ENCODE measurements at places on chromosomes 13 and 19.

- DNase-seq, result peak; percentile 90
Observed at GRCh38 chr19:46435009-46435408, 6.3 kb upstream of the PNMA8C start.

DNA sequence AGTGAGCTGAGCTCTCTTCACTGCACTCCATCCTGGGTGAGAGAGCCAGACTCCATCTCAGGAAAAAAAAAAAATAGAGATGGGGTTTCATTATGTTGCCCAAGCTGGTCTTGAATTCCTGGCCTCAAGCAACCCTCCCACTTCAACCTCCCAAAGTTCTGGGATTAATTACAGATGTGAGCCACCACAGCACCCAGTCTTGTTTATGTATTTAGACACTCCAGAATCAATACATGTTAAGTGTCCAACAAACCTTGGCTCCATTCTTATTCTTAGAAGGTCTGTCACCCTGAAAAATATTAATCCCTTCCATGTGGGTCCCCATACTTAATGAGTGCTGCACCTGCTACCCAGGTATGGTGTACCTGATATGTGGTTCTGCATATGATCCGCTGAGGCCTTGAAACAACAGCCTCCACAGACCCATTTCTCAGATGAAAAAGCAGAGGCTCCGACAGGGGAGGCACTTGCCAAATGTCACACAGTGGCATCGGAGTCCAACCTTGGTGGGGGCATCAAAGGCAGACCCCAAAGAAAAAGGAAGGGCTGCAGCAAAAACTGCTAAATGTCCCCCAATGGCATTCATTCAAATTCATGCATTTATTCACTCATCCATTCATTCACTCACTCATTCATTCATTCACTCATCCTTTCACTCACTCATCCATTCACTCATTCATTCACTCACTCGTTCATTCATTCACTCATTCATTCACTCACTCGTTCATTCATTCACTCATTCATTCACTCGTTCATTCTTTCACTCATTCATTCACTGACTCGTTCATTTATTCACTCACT is 16.7 kb downstream of the TICAM1 start:
- DNase-seq, result no peak

- no peak for DNase-seq
Observed at GRCh38 chr13:106967391-106967790, 399.5 kb upstream of the ARGLU1 start.

- DNase-seq, result no peak
Observed at GRCh38 chr13:27182844-27183497, 11.4 kb upstream of the USP12 start.

DNA sequence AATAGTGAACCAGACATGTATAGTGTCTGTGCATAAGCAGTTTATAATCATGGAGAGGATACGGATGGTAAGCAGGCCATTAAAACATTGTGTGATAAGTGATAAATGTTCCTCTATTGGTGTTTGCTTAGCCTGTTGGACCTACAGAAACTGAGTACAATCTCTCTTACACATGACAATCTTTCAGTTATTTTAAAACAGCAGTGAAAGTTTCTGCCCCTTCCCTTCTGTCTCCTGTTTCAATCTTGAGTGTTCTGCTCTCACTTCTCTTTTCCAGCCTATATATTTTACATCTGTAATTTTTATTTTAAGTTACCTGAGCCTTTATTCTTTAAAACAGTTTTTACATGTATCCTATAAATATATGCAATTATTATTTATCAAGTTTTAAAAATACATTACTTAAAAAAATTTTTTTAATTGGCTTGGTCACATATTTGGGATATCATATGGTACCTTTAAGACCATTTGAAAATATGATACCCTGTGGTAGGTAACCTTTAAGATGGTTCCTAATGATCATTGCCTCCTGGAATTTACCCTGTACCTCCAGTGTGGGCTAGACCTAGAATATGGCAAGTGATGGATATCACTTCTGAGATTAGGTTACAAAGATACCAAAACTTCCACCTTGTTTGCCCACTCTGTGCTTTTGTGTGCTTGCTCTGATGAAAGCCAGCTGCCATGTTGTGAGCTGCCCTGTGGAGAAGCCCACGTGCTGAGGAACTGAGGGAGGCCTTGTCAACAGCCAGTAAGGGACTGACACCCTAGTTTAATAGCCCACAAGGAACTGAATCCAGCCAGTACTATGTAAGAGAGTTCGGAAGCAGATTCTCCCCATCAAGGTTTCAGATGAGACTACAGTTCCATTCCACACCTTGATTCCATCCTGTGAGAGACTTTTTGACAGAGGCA is 99.3 kb downstream of the DHRS12 start:
- no peak for DNase-seq

- no peak for DNase-seq
Observed at GRCh38 chr19:49324801-49325576, at the start of gene SLC6A16. Gene SLC6A16 (minus strand): TSS chr19:49325191. CDS start chr19:49311347, 13,844 bp downstream.

- DNase-seq, result no peak
Observed at GRCh38 chr13:100231176-100231575, 142.3 kb downstream of the PCCA start.

DNA sequence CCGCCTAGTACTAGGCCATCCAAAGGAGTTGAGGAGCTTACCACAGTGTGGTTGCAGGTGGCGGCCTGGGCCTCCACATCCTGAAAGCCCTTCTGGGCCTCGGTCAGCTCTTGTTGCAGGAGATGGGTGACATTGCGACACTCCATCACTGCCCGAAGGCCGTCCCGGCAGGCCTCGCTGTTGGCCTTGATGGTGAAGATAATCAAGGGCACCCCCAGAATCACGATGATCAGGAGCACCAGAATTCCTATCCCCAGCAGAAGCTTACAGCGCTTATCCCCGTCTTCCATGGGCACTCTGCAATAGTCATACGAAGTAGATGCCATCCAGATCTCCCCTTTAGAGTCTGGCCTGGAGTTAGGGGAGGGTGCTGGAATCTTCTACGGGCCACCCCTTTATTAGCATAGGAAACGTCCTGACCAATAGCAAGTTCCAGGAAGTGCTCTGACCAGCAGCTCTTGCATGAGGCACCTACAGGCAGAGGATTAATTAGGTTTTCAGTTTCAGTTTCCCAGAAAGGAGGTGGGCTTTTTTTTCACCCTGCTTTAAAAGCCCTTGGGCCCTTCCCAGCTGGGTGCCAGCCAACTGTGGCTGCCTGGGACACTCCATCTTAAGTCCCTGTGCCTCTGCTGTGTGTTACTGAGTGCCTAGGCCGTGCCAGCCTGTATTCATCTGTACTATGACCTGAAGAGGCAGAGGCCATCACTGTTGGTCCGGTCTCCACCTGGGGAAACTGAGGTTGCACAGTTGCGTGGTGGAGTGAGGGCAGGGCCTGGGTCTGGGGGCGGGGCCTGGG is at the start of gene BST2:
TSS of gene BST2 (minus strand) at position 381 of the 796 bp plus-strand sequence. CDS start at position 326, 55 bp downstream.
- peak; percentile 12 for DNase-seq

DNA sequence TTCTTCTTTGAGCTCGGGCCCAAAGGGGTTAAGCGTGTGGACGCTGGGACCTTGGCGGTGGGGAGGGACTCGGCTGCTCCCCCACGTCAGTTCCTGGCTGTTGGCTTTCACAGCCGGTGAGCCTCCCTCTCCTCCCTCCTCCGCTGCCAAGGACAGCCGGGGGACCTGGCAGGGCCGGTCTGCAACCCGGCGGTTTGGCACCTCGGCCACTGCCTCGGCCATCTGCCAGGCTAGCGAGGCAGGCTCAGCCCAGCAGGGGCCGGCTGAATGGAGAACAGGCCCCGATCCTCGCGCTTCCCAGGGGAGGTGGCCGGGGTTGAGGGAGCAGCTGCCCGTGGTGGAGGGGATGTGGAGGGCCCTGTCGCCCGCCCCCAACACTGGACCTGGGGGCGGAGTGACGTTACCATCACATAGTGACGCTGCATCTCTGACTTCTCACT is 5.0 kb downstream of the TLE5 start:
- peak; percentile 57 for DNase-seq

DNA sequence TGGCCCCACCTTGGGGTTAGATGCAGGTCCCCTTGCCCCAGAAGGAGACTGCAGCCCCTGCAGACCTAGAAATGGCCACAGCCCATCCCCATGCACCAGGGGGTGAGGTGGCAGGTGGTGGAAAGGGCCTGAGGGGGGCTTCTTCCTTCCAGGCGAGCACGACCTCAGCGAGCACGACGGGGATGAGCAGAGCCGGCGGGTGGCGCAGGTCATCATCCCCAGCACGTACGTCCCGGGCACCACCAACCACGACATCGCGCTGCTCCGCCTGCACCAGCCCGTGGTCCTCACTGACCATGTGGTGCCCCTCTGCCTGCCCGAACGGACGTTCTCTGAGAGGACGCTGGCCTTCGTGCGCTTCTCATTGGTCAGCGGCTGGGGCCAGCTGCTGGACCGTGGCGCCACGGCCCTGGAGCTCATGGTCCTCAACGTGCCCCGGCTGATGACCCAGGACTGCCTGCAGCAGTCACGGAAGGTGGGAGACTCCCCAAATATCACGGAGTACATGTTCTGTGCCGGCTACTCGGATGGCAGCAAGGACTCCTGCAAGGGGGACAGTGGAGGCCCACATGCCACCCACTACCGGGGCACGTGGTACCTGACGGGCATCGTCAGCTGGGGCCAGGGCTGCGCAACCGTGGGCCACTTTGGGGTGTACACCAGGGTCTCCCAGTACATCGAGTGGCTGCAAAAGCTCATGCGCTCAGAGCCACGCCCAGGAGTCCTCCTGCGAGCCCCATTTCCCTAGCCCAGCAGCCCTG is 4.2 kb upstream of the F10 start:
- DNase-seq, result no peak

GRCh38 chr13:60798503-60798902 is 401.5 kb downstream of the TDRD3 start:
- DNase-seq, result no peak

GRCh38 chr19:3958836-3959765 is 11.8 kb downstream of the DAPK3 start:
- no peak for DNase-seq

GRCh38 chr13:44292545-44292944 is 81.1 kb upstream of the SERP2 start:
- no peak for DNase-seq

GRCh38 chr19:34475026-34475974 is 6.3 kb upstream of the WTIP start:
- no peak for DNase-seq

GRCh38 chr13:94431574-94431973 is 47.9 kb downstream of the DCT start:
- no peak for DNase-seq

- DNase-seq, result no peak
Observed at GRCh38 chr13:92573467-92574057, 653.0 kb upstream of the GPC6 start.

- DNase-seq, result no peak
Observed at GRCh38 chr19:11240008-11240444, 607 bp downstream of the ANGPTL8 start.

GRCh38 chr19:18282021-18282787 is 782 bp upstream of the JUND start:
- DNase-seq, result no peak

- DNase-seq, result no peak
Observed at GRCh38 chr19:47421844-47422395, 2.6 kb upstream of the MEIS3 start.

DNA sequence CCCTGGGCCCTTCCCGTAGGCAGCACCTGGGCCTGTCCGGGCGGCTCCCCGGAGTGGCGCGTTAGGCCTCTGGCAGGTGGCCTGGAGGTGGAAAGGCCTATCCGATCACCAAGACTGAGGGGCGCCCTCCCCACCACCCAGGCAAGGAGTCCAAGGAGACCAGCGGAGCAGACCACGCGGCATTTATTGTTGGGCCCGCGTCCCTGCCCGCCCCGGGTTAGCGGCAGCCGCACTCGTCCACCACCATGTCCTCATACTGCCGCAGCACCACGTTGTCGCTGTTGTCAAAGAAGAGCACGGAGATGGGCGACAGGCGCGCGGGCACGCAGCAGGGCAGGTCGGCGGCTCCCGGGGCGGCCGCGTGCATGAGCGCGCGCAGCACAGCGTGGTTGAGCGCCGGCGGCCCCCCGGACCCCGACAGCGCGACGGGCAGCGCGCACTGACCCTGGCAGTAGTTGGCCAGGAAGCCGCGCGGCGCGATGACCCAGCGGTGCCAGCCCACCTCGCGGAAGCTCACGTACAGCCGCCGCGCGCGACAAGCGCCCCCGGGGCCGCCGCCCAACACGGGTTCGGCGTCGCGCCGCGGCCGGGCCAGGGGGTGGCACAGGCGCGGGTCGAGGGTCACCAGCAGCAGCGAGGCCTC is 27.5 kb downstream of the CERS1 start:
- DNase-seq, result no peak

- DNase-seq, result no peak
Observed at GRCh38 chr13:60690604-60691003, 293.6 kb downstream of the TDRD3 start.

DNA sequence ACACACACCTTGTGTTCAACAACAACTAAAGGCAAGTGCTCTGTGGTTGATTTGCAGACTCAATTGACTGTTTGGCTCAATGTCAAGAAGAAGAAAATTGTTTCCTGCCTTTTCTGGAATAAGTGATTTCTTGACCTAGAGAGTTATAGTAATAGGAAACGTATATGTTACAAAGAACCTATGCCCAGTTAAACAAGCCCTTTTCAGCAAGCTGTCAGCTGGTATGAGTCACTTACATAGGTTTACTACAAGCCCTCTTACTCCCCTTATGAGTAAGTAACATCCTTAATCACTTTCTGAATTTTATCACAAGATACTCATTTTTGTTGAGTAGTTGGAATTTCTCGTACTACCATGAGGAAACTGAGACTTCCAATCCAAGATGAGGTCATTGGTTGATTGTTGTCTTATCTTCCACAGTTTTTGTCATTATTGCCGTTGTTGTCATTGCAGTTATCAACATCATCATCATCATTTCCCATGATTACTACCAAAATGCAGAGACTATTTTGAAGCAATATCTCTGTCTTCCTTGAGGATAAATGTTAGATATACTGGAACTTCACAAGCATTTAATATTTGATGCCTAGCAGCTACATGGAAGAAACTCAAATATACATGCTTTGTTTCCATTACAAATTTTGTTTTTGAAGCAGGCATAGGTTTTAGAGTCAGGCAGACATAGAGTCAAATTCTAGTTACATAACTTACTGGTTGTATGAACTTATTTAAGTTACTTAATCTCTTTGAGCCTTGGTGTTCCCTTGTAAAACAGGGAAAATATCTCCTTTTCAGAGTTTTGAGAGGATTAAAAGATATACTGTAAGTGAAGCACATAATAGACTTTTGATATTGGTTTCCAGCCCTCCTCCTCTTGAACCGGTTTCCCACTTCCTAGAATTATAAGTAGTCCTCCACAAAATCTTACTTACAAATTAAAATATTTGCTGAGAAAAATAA is 106.0 kb downstream of the RAP2A start:
- DNase-seq, result no peak

- DNase-seq, result no peak
Observed at GRCh38 chr19:33806434-33806881, 9.8 kb downstream of the KCTD15 start.

- DNase-seq, result no peak
Observed at GRCh38 chr13:67299751-67300150, 69.6 kb upstream of the PCDH9 start.

DNA sequence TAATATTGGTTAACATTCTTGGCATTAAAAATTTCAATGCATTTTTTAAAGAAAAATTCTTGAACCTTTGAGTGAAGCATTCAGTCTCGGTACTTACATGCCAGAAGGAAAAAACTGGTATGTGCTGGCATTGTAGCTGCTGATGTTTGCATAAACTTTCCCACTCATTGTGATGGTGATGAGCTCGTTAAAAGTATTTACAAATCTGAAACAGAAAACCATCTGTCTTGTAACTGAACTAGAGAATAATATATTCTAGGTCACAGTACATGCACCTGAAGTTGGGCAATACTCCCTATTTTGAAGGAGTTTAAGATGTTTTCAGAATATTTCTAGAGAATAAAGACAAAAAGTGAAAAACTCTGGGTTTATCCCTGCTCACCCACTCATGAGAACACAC is 64.1 kb downstream of the SLC15A1 start:
- DNase-seq, result no peak
